ENCODE measurements at places on chromosomes 4 and X.

DNA sequence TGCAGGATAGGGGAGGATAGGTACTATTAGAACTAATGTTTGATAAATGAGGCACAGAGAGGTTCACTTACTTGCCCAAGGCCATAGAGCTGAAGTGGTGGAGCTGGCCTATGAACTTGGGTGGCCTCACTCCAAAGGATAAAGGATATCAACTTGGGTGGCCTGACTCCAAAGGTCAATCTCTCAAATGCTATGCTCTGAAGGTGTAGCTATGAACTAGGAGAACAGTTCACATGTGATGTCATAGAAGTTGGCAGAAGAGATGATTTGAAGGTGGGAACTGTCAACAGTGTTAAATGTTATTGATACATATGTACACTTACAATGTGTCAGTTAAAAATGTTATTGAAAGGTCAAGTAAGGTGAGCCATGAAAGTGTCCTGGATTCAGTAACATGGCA is 6.2 kb upstream of the CHST7 start:
- no peak for DNase-seq

DNA sequence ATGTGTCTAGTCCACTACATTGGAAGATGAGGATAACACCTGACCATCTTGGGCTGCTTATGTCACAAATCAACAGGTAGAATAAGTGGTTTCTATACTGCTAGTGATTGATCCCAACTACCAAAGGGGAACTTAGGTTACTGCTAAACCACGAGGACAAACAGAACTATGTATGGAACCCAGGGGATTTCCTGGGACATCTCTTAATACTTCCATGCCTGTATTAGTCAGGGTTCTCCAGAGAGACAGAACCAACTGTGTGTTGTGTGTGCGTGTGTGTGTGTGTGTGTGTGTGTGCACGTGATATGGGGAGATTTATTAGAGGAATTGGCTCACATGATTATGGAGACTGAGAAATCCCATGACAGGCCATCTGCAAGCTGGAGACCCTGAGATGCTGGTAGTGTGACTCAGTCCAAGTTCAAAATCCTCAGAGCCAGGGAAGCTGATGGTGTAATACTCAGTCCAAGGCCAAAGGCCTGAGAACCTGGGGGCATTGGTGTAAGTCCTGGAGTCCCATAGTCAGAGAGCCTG is 16.2 kb upstream of the AFF1 start:
- no peak for DNase-seq

DNA sequence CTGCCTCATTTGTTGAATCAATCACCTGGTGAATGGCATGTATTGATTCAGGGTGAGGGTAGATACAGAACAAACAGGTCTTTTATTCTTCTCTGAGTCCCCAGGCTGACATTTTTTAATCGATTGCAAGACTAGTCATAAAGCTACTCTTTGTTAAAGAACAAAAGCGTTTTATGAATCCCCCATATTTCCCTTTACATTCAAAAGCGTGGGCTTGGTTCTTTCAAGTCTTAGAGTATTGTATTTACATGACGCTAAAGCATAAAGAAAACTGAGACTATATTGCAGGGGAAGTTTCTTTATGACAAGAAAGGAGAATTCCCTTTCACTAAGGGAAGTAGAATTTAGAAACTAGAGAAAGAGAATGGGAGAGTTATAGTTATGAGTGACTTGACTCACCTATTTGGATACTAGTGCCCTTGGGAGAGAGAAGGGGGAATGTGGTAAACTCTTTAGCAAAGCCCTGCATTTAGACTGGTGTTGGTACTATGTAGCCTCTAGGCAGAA is 69.3 kb upstream of the PDE5A start:
- no peak for DNase-seq

DNA sequence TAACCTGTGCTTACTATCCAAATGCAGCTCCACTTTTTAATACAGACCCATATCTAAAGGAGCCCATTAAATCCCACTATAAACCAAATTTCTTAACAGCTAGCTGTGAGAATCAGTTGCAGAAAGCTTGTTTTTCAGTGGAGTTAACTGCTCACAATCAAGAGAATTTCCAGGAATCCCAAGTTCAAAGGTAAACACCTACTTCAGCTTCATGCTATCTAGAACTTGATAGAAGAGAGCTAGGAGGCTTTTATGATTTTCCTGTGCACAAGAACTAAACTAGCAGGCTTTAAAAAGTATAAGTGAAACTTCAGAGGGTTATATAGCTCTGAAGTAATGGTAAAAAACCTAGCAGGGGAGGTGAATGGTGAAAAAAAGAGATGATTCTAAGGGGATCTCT is 96.2 kb upstream of the PABPC4L start:
- DNase-seq: no peak

DNA sequence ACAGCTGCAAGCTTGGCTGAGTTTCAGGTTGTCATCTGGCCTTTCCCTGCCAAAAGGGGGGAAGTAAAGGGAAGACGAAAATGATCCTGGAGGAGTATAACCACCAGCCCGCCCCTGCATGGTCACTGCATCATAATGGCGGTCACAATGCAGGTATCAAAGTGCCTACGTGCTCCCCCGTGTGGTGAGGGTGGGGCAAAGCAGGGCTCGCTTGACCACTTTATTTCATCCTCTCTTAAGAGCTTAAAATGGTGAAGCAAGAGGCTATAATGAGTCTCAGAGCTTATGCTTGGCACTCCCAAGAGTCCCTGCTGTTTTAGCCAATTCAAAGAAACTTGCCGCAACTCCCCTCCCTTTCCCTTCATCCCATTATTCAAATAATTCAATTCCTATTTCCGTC is 105.6 kb downstream of the APOOL start:
- no peak for DNase-seq

DNA sequence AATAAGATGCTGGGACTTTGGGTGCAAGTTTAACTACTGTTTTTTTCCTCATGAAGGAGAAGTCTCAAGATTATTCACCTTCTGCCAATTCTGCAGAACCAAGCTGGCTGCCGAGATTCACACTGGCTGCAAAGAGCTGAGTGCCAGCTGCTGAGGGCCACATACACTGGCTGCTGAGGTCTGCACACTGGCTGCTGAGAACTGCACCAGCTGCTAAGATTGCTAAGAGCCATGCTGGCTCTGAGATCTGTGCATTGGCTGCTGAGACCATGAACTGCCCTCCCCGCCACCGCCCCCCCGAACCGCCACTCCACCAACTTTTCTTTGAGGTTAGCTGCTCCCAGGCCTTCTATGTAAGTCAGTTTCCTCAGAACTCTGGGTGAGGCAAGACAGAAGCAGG is 330.3 kb downstream of the CBLL2 start:
- no peak for DNase-seq

- no peak for DNase-seq
These were observed 6.0 kb downstream of the PCDH7 start for GRCh38 chr4:30726090-30726675.

DNA sequence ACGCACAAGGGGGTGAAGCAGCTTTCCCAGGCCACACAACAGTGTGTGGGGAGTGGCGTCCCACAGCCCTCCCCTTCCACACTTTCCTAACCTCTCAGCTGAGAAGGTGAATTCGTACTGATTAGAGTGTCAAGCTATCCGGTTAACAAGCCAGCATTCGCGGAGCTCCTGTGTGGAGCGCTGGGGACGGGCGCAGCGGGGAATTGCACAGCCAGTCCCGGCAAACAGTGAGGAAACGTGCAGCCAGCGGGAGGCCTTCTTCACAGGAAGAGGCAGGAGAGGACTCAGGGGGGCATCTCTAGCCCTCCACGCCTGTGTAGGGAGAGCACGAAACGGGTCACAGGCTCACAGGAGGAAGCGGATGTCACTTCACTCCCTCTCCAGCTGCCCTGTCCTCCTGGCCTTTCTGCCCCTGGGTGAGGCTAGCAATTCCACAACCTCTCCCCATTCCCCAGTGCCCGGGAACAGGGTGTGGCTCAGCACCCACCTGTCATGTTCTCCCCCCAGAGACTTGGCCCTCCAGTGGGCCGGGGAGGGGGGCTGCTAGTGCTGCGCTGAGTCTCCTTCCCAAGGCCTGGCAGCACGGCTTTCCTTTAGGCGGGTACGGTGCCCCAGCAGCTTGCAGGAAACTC is 117.3 kb downstream of the CPZ start:
- no peak for DNase-seq

- DNase-seq: no peak
These were observed 11.8 kb upstream of the HPGDS start for GRCh38 chr4:94354474-94354896.

DNA sequence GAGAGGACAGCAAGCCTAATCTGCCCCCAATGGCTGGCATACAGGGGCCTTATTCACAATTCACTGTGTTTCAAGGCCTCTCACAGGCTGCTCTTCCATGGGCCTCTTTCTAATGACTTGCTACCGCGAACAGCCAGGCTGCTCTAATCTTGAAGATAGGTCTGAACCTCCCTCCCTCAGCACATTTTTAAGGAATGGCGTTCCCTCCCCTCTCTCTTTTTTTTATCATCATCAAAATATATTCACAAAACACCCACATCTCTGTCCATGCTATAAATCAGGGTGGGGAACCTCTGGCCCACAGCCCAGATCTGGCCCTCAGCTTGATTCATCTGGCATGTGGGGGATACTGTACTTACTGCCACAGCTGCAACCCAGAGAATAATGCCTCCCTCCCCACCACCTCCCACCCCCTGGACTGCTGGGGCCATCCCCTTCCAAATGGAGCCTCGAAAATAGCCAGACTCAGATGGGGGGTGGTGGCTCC is 76.2 kb upstream of the PLAC1 start:
- DNase-seq: no peak

- DNase-seq: peak; percentile 14
These were observed 1.0 kb upstream of the DCK start for GRCh38 chr4:70992391-70992881.

DNA sequence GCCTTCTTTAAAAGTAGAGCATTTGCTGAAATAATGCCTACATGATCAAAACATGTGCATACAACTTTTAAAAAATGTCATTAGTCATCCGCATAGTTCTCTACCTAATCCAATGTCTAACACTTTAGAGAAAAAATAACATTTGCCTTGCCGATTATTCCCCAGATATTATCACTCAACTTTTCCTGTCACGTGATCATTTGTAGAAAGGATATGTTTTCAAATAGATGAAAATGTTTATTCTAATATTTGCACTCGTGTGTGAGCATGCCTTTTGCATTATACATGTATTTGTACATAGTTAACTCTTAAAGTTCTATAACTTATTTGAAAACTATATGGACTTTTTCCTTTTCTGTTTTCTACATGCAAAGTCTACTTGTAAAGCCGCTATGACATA is 533.0 kb upstream of the FMR1 start:
- no peak for DNase-seq

DNA sequence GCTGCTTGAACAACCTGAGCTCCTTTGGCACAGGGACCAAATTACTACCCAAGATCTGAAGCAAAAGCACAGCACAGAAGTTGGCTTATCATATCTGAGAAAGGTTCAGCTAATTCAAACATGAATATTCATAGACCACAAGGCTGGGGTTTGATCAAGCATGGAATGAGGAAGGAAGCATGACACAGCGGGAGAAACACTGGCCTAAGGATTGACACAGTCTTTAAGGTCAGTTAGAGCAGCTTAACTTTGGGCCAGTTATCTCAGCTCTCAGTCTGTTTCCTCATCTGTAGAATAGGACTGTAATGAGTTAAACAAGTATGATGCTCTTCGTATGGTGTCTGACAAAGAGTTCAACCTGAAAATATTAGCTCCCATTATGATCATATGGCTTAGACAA is 88.5 kb upstream of the CBR4 start:
- no peak for DNase-seq

GRCh38 chrX:124406294-124407014 is 60.1 kb downstream of the SH2D1A start:
- DNase-seq: peak; percentile 84

DNA sequence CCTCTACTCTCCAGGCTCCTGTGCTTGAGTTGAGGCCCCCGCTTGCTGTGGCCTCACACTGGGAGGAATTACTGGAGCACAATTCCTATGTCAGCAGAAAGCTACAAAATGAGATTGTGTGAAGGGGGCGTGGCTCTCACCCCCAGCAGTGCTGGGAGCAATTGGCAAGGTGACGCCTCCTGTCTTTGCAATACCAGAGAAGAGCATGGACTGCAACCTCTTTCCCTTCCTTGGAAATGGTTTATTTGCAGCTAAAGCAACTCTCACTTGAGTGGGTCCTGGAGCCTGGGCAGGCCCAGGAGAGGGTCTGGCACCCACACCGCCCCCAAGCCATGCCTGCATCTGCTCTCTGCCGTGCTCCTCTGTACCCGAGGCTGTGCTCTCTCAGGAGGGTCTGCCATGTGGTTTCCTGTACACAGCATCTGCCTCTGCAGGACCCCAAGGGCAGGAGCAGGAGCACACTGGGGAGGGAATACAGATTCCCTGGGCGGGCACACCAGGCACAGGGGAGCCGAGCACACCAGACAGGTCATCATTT is 32.9 kb upstream of the HGFAC start:
- no peak for DNase-seq

DNA sequence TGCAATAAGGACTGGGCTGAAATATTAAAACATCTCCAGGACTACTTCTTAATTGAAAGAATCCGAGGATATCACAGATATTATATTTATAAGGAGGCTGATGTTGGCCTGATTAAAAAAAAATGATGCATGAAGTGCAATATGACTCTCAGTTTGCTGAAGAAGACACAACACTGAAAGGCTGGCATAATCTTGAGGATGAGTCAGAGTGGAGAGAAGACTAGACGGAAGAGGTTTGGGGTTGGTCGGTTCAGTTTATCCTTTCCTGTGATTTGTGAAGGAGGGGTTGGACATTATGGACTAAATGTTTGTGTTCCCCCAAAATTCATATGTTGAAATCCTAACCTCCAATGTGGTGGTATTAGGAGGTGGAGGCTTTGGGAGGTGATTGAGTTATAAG is 170.3 kb downstream of the CORIN start:
- no peak for DNase-seq

GRCh38 chr4:99965173-99965572 is 15.1 kb upstream of the H2AZ1 start:
- no peak for DNase-seq

DNA sequence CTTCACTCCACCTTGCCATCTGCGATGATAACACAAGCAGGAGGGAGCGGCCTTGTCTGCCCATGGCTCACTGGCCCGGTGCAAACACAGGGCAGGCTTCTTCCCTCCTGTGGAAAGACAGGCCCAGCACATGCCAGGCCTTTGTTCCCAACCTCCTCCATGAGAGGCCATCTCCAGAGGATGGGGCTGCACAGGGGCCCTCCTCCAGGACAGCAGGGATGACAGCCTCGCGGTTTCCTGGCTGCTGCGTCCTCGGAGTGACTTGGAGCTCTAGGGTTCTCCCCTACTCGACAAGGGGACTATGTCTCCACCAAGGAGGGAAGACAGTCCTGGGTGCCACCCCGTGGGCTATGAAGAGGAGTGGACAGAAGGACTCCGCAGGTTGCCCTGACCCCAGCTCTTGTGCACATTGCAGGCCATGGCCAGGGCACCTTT is 21.8 kb downstream of the RNF212 start:
- DNase-seq: no peak

- DNase-seq: peak; percentile 6
These were observed 2.7 kb upstream of the RTL3 start for GRCh38 chrX:78661836-78662235.

DNA sequence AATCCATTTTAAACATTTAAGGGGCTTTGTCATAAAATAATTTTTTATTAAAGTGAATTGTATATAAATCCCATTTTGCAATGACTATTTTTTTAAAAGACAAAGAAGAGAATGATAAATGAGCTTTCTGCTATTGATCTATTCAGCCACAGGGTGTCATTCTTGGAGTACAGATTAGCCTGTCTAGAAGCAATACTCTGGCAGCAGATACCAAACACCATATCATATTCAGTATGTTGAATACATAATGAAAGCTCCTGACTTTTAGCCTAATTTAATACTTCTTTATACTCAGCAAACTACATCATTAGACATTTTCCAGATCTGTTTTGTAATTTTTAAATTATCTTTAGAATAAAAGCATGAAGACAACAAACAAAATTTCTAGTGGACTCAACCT is 496.3 kb downstream of the PDGFC start:
- peak; percentile 65 for DNase-seq

GRCh38 chr4:7476820-7477219 is 42.1 kb upstream of the PSAPL1 start:
- DNase-seq: no peak

All from eye (tissue), 1 donor.